ENCODE measurements at places on chromosomes 7 and 10.
A peak's percentile ranks its signal among the peaks of the same experiment; 100 is the strongest.

DNA sequence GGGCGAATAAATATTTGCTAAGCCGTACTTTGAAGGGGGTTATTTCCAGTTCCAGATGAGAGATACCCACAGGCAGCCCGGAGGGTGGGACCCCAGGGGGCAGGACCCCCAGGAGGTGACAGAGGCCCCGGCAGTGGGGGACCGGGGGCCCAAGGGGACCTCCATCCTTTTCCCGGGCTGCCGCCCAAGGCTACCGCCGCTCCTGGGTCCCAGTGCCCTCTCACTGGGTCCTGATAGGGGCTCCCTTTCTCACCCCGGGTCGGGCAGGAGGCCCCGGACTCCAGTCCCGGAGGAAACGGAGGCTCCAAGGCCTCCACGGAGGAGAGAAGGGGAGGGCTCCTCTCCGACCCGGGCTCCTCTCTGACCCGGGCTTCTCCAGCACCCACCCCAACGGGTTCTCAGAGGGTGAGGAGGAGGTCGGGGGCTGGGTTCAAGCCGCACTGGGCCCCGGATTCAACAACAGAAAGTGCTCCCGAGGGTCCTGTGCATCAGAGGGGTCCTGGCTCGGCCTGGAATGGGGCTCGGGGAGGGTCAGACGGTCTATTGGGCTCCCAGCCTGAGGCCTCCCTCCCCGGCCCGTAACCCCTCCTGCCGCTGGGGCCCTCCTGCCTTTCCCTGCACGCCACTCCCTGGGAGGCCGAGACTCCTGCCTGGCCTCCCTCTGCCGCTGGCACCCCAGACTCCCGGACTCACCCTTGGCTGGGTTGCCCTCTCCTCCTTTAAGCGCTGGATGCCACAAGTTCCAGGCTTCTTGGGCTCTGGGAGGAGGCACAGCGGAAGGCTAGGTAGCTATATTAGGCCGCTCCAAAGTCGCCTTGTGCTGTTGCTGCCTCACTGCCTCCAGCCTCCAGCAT is 62.5 kb downstream of the ZNF37A start:
- ATAC-seq: no peak

GRCh38 chr10:104345941-104346340 is 7.7 kb upstream of the ITPRIP start:
- ATAC-seq: no peak

GRCh38 chr7:27169658-27170425 is 4.3 kb downstream of the HOXA10 start:
- ATAC-seq: no peak

- peak; percentile 32 for ATAC-seq
These were observed 19.2 kb downstream of the KCP start for GRCh38 chr7:128891110-128891941.

GRCh38 chr10:117617659-117618058 is 75.1 kb downstream of the EMX2 start:
- ATAC-seq: no peak

- ATAC-seq: no peak
These were observed 138.2 kb downstream of the ADAM12 start for GRCh38 chr10:126250045-126250444.

DNA sequence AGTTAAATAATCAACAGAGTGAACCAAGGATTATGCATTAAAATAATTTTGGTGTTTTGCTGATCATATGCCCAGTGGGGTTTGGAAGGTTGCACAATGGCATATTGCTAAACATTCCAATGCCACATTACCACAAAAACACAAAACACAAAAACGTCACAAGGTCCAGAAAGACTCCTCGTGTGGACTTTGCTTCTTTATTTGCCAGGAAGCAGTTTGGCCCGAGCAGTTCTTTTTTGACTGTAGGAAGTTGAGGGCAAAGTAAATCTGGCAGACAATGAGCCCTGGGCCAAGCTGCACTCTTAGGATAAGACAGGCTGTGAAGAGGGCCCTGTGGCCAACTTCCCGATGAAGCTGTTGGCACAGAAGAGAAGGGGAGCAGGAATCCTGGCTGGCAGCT is 39.2 kb upstream of the SLC35B4 start:
- no peak for ATAC-seq

GRCh38 chr10:123007558-123008354 is 839 bp downstream of the IKZF5 start:
- peak; percentile 46 for ATAC-seq

- ATAC-seq: no peak
These were observed 118.8 kb downstream of the ZNF467 start for GRCh38 chr7:149654588-149654987.

DNA sequence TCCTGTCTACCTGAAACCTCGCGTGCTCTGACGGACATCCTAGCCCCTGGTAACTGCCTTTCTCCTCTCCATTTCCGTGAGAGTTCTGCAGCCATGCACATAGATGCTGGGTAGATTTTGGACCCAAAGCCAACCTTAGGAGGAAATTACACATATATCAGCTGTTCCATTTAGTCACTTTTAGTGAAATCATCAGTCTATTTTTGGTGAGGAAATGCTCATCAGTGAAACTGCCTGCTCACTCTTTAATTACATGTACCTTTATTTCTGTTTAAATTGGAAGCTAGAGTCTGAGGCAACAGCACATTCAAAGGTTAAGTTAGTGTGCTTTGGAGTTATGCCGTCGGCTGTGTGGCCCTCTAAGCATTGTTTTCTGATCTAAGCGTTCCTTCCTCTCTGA is 231.3 kb downstream of the WDR37 start:
- no peak for ATAC-seq

DNA sequence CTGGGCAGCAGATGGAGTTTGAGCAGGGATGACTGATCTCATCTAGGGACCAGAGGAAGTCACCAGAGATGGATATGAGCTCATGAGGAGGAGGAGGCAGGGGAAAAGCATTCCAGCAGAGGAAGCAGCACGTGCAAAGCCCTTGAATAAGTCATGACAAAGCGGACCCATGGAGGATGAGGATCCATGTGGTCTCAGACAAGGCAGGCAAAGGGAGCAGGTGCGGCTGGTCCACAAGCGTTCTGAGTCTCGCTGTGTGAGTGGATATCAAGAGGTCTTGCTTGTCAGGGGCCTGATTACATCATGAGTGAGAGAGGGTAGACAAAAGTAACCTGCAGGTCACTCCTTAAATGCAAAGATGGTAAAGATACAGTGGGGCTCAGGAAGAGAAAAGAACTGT is 307.6 kb downstream of the GRID1 start:
- ATAC-seq: no peak

DNA sequence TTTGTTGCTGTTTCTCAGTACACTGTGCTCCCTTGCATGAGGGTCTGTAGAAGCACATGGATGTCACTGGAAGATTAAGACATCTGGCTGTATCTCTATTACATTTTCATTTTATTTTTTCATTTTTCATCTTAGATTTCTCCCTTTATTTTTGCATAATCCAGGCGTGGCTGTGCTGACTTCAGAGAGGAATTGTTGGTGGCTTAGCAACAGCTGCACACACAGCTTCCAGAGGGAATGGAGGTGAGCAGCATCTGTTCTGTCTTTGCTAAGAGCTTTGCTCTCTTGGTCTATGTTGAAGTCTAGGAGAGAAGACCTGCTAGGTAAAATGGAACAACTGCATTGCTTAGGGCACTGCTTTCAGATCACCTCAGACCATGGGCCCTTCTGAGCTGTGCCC is 254.4 kb upstream of the SP4 start:
- no peak for ATAC-seq

DNA sequence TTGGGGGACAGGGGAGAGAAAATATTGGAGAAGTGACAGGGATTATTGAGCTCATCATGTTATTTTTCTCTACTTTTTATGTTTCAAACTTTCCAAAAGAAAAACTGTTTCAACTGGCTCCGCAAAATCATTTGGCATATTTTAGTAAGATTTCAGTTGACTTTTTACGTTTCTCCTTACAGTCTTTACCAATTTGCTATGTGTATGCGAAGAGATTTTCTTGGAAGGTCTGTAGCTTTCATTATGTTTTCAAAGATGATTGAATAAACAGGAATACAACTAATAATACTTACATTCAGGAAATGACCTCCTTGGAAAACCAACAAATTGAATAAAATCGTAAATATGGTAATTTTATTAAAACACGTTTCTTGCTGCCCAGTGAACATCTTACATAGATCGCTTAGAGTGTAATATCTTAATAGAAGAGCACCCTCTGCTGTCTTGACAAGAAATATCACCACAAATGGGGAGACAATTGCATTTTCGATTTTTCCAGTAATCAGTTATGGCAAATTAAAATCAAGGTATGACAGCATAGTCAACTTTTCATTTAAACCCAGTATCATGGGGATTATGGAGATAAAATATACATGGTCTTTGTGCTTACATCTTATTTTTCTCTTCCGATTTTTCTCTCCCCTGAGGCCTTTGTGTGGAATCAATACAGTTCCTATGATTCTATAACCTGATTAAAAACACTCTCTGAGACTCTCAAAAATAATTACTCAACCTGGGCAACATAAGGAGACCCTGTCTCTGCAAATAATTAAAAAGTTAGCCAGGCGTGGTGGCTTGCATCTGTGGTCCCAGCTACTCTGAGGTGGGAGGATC is 43.1 kb downstream of the MBL2 start:
- no peak for ATAC-seq

DNA sequence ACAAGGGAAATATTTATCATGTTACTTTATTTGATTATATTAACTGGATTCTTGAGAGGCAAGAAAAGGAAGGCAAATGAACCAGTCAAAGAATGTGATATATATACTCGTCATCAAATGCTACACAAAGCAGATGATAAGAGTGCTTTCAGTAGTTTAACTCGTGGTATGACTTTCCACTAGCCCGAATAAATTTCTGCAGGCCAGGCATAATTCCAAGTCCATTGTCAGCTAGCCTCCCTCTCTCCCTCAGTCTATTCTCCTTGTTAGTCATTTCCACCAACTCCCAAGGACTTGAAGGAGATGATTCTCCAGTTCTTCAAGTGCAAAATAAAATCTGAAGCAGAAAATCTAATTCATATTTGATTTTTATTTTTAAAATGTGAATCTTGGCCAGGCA is 190.5 kb downstream of the GLI3 start:
- ATAC-seq: no peak

DNA sequence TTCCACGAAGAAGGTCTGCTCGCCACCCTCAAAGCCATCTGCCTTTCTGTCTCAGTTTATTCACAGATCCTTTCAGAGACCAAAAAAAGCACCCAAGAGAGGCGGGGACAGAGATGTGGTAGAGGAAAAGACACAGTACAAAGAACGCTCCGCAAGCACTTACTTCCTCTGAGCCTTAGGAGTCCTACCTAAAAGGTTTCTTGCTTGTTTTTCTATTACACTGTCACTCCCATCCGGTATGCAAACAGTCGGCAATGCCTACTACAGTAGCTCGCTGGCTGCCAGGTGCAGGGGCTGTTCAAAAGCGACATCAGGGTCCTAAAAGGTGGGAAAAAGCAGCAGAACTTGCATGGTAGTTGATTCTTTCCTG is 816 bp downstream of the TECPR1 start:
- peak; percentile 1 for ATAC-seq

GRCh38 chr7:151565541-151565940 is 45.8 kb upstream of the RHEB start:
- ATAC-seq: no peak

GRCh38 chr7:95608359-95609173 is 12.2 kb upstream of the PDK4 start:
- ATAC-seq: no peak

DNA sequence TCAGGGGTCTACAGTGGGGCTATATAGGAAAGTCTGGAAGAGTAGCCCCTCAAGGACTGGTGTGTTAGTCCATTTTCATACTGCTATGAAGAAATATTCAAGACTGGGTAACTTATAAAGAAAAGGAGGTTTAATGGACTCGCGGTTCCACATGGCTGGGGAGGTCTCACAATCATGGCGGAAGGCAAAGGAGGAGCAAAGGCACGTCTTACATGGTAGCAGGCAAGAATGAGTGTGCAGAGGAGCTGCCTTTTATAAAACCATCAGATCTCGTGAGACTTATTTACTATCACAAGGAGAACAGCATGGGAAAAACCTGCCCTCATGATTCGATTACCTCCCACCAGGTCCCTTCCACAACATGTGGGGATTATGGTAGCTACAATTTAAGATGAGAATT is 3.0 kb downstream of the FKBP14 start:
- ATAC-seq: no peak

DNA sequence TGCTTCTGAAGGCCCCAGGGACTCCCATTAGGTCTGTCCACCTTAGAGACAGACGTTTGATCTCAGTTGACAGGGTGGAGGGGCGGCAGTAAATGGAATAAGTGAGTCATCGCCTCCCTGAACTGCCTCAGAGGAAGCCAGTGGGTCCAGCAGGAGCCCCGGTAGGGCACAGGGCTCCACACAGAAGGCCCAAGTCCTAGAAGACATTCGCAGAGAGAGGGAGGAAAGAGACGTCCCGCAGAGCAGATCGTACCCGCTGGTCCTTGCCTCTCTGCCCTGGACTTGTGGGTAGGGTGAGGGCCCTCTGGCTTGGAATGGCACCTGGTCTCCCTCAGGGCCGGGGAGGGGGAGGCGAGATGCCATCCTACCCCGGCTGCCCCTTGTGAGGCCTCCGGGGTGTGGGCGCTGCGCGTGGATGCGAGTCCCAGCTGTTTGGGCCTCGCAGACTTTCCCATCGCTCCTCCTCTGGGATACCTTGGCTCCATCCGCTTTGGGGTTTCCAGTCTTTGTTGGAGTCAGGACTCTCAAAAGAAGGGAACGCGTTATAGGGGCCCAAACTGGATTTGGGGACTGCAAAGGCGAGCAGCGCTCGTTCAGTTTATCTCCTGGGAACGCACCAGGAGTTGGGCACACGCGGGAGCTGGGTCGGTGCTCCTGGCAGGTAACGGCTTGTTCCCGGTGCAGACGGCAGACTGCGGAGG is 5.1 kb downstream of the TLX1 start:
- ATAC-seq: no peak

DNA sequence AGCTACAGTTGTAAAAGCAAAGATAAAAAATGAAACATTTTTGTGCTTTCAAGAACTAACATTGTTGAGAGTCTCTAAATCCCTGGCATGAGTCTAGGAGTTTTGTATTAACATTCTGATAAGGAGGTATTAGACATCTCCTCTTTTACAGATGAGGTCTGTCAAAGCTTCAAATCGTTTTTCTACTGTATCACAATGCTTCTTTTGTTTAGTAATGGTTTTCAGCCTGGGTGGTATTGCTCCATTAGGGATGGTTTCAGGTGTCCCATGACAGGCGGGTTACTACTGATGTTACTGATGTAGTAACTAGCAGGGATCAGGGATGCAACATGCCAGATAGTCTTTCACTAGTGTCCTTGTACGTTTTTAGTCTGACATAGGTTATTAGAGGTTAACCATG is 27.4 kb downstream of the STAM start:
- no peak for ATAC-seq

- ATAC-seq: no peak
These were observed 228.4 kb downstream of the DNAJB6 start for GRCh38 chr7:157565201-157565626.

All from activated CD4-positive, CD25-positive, alpha-beta regulatory T cell treated with anti-CD3 and anti-CD28 coated beads, Interleukin-2, amount 50 U/mL, for 24 hours (primary cell).